T1000 (cell line): ENCODE measurements at places on chromosomes 3 and 15.

DNA sequence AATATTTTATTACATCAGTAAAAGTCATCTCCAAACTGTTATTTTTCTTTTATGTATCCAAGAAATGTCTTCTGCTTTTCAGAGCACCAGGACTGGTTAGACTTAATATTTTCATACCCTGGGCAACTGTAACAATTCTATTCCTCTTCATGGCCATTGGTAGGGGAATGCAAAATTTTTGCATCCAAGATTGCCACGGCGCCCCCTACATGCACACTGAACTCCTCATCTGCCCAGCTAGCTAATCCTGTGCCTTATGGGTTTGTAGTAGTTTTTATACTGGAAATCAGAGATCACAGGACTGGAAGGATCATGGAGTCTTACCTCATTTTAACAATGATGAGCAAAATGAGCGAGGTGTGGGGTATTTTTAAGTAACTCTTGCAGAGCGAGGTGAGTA is 74.2 kb downstream of the CRTC3 start:
- DNase-seq, result no peak

GRCh38 chr3:186612721-186613636 is at the start of gene AHSG:
Gene AHSG (plus strand): TSS chr3:186613060. CDS start chr3:186613142, 82 bp downstream.
- DNase-seq, result no peak

GRCh38 chr3:144770915-144771351 is 799.3 kb downstream of the DIPK2A start:
- no peak for DNase-seq

DNA sequence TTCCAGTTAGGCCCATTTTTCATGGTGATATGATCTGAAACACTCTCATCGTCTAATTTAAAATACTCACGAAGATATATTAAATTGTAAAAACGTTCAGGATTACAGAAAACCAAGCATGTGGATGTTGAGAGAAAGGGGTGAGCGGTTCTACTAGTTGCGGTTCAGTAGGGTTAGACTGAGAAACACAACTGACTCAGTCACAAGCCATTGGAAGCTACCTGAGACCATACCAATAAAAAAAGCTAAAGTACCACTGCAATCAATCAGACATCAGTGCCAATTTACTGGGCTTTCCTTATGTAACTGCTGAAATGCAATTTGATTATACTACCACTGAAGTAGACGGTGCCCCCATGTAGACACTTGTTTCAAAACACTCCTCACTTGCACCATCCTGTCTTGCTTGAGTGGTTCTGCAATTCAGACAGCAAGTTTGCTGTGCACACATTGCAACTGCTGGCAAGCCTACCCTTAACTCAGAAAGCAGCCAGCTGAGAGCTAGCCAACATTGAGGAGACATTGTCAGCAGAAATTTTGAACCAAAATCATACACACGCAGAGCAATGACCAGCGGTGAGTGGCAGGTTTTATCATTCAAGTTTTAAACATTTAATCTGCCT is 368.7 kb upstream of the ARHGEF26 start:
- no peak for DNase-seq

DNA sequence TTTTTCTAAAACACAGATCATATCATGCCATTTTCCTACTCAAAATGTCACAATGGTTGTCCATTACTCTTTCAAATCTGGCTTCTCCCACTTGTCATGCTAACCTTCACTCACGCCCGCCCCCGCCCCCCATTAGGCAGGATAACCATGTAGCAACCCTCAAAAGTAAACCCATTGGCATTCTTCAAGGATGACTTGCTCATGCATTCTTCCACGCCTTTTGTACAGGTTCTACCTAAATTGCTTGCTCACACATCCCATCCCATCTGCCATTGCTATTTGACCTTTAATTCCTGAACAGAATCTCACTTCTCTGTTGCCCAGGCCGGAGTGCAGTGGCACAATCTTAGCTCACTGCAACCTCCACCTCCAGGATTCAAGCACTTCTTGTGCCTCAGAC is 389.3 kb downstream of the MCTP2 start:
- no peak for DNase-seq

DNA sequence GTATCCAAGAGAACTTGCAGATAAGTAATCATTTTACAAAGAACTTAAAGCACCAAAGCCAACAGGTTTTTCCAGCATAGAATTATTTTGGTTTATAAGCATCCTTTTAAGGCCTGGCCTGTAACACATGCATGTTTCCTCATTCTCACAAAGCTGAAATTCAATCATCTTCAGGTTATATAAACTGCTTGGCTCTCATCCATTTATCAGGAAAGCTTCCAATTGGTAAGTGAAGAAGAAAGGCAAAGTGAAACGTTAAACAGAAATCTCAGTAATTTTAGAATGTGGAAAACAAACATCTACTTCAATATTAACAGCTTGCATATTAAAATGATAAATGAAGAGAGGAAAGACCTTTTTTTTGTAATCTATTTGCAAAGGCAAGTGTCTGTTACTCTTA is 1.6 kb downstream of the SERP1 start:
- DNase-seq, result no peak

DNA sequence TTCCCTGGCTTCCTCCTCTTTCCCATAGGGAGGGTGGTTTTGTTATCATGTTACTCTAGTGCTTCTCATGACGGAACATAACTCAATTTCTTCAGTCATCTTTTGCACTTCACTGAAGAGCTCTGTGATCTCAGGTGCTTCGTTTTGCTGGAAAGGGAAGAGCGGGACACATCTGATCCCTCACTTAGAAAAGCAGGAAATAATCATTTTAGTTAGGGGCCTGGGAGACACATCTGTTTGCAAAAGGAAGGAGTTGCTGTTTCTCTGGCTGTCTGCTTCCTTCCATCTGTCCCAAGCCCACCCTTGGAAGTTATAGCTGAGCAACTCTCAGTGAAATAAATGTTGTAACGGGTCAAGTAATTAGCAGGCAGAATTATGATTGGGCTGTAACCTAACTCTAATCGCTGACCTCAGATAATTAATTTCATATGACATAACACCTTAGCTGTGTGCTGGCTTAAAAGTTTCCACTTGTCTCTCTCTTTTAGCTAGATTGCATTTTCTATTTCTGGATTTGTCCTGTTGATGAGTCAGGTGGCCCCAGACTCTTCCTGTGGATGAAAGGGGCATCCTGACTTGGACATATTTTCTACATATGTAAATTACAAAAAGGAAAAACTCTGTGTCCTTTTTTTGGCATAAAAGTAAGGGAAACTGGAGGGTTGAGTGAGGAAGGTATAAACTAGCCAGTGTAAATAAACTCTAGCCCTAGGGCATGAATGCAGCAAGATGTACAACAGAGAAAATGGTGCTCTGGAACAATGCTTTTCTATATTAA is 11.0 kb upstream of the FILIP1L start:
- no peak for DNase-seq

GRCh38 chr3:152362086-152362485 is 93.4 kb downstream of the MBNL1 start:
- no peak for DNase-seq

- DNase-seq, result no peak
Observed at GRCh38 chr15:61404567-61404966, 175.5 kb upstream of the RORA start.

DNA sequence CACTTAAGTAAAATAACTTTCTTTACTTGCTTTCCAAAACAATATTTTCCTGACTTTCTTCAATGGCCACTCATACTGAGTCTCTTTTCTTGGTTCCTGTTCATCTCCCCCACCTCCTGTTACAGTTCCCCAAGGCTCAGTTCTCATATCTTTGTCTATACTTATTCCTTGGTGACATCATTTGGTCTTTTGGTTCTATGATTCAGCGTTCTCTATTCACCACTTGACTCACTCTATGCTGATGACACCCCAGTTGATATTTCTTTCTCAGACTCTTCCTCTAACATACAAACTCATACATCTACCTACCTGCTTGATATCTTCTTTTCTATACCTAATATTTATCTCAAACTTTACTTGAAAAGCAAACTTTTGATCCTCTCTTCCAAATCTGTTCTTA is 85.0 kb upstream of the P3H2 start:
- no peak for DNase-seq

DNA sequence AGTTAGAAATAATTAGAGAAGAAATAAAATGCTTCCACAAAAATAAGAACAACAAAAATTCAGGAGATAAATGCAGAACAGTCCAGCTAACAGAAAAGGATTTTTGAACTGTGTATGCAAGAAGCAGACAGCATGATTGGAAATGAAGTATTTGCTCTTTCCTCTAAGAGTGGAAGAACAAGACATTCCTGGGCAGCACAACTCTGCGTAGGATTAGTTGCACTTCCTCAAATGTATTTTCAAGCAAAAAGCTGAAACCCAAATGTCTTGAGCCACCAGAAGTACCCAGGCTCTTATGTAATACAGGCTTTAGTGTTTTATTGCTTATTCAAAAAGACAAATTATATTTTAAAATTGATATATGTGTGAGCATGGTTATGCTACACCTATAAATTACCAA is 127.2 kb downstream of the ZBTB20 start:
- no peak for DNase-seq

GRCh38 chr3:164452707-164453106 is 625.6 kb downstream of the SI start:
- DNase-seq, result no peak

DNA sequence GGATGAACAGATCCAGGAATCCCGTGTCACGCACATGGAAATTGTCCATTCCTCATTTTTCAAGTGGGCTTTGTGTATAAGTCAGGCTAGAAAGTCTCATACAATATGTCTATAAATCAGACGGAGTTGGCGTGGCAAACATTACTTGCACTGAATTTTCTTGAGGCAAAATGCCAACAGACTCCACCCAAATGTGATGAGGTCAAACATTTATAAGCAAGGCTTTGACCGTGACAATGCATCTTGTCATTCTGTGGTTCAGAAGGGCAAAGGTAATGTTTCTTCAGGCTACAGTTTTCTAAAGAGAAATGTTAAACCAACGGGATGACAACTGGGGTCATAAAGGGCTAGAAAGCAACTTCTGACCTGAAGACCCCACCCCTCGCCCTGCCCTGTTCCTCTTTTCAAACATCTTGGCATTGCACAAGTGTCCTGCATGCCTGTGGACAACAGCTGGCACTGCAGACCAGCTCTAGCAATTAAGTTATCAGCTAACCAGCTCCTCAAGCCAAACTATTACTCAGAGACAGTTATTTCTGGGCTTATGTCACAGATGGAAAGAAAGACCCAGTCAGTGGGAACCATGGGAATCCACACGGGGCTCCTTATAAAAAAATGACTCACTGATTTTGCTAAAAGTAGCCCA is 36.5 kb upstream of the SPTBN5 start:
- peak; percentile 74 for DNase-seq

GRCh38 chr3:16024548-16024947 is 149.9 kb upstream of the GALNT15 start:
- DNase-seq, result no peak

GRCh38 chr15:32899126-32899596 is 181.4 kb downstream of the GREM1 start:
- DNase-seq, result no peak

- no peak for DNase-seq
Observed at GRCh38 chr15:85172846-85173490, 191.3 kb downstream of the PDE8A start.

DNA sequence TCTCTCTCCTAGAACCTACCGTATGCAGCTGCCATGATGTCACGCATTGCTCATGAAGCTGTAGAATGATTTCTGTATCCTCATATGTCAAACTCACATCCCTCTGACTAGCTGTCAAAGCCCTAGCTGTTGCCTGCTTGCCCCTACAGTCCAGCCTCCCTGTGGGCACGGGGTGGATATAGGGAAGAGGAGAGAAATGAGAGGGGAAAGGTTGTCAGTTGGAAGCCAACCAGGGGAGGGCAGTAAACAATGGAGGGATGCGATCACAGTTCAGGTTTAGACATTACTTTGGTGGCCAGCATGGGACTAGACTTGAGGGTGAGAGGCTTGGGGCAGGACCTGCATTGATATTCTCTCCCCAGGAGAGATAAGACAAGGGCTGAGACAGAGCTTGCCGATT is 1.7 kb upstream of the HDGFL3 start:
- DNase-seq, result no peak
